ENCODE measurements at places on chromosomes 1 and 21. TPM values are rescaled to one million over a fixed set of nuclear protein-coding genes. Genes with fewer than 3 reads are reported as not detected.

DNA sequence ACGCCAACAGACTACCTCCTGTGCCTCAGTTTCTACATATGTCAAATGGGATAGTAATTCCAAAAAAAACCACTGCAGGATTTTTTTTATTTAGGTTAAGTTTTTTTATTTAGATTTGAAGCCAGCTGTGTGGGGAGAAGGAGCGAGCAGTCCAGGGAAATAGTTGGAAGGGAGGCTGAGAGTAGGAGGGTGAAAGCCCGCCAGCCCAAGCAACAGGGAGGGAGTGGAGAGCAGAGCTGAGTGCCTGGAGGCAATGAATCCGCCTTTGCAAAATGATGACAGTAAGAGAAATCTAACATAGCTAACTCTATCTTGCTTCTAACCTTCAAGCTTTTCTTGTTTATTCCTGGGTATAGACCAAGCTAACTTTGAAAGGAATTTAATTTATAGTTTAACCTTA, 15.6 kb upstream of the C1orf198 start:
- peak; percentile 58 for DNase-seq

GRCh38 chr1:194476872-194477271, 1290.5 kb upstream of the B3GALT2 start:
- peak; percentile 47 for DNase-seq

DNA sequence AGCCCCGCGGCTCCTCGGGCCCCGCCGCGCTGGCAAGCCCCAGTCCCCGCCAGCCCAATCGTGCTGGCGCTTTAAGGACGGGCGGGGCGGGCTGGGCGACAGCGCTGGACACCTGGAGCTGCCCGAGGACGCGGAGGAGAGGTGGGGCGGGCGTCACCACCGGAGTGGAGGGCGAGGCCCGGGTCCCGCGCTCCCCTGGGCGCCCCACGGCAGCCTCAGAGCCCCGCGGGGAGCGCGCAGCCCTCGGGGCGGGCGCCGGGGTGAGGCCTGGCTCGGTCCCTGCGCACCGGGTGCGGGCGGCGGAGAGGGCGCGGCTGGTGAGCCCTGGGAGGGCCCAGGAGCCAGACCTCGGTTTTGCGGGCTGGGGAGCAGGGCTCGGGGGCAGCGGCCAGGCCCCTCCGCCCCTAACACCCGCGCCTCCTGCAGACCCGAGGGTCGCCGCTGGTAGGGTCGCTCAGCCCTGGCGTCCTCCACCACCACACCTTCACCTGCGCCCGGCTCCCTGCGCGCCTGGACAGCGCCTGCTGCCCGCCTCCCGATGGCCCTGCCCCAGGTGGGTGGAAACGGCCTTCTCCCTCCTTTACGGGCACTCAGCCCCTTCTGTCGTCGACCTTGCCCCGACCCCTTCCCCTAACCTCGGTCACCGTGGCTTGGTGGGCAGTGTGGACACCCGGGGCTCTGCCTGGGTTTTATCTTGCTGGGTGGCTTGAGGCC, at the start of gene TMEM61:
Gene TMEM61, plus strand, starts transcription at position 101 of the 714 bp plus-strand sequence. Its CDS starts 438 bp downstream, at position 539.
- DNase-seq = no peak

DNA sequence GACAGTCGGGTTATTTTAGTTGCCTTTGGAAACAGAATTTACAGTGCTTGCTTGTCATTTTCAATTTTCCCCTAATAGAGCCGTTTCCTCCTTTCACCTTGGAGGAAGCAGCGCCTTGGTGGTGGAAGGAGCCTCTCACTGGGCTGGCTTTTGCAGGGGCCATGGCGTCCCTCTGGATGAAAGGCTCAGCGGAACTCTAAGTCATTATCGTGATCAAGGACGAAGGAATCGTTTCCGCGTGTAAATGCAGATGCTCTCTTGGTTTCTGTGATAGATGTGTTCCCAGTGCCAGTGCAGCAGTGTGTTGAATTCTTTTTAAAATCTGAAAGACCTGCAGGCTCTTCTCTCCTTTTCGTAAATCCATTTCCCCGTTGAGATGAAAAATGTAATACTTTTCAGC, 126.2 kb upstream of the LMO4 start:
- no peak for DNase-seq

Gene CKS1B
- 63.2 TPM for polyA plus RNA-seq

- no peak for DNase-seq
Measured at GRCh38 chr1:37840711-37841110, 18.7 kb downstream of the MTF1 start.

DNA sequence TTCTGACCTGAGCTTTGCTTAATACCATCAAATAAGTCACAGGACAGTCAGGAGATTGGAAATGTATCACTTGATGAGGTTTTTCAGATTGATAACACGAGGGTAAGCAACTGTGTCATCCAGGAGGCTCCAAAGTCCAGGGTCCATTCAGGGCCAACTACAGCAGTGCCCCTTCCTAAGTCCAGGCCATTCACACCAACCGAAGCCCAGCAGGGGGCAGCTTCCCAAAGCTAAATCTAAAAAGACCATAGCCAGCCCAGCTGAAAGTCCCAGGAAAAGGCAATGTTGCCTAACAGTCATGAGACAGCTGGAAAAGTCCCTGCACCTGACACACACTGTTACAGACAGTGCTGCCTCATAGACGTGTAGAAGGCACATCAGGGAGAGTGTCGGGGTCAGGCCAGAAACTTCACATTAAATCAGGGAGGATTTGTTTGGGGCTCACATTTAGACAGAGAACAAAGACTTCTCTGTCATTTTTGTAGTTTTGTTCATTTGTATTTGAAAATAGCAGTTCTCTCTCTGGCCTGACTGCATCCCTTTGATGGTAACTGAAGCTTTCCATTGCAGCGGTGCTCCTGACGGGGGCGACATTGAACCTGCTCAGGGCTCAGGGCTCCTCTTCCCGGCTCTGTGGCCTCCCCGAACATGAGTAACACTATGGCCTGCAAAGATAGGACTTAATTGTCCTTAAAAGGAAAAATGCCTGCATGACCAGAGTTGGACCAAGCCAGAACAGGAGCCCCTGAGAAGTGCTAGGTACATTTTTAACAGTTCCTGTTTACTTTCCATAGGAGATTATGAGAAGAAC, 200.4 kb downstream of the NRIP1 start:
- DNase-seq = no peak

DNA sequence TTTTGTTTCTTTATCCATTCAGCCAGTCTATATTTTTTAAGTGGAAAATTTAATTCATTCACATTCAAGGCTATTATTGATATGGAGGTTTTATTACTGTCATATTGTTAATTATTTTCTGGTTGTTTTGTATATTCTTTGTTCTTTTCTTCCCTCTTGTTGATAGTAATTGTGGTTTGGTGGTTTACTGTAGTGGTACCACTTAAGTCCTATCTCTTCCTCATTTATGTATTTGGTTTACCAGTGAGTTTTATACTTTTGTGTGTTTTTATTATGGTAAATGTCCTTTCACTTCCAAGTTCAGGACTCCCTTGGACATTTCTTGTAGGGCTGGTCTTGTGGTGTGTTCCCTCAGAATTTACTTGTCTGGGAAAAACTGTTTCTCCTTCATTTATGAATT, 28.1 kb upstream of the PM20D1 start:
- DNase-seq = no peak

GRCh38 chr1:107647012-107647411, 318.0 kb downstream of the VAV3 start:
- DNase-seq = no peak

Gene LCE1F
- polyA plus RNA-seq = not detected

Gene TMEM50A
- polyA plus RNA-seq = 65.8 TPM

DNA sequence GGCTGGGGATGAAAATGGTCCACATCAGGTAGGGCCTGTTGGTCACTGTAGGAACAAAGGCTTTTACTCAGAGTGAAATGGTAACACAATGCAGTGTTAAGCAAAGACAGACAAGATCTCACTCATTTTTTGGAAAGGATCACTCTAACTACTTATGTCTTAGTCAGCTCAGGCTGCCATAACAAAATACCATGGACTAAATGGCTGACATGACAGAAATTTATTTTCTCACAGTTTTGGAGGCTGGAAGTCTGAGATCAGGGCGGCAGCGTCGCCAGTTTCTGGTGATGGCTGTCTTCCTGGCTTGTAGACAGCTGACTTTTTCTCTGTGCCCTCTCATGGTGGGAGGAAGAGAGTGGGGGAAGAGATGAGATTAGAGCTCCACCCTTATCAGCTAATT, 10.2 kb upstream of the MAGI3 start:
- DNase-seq = no peak

Gene PLD5
- polyA plus RNA-seq = 1.2 TPM

DNA sequence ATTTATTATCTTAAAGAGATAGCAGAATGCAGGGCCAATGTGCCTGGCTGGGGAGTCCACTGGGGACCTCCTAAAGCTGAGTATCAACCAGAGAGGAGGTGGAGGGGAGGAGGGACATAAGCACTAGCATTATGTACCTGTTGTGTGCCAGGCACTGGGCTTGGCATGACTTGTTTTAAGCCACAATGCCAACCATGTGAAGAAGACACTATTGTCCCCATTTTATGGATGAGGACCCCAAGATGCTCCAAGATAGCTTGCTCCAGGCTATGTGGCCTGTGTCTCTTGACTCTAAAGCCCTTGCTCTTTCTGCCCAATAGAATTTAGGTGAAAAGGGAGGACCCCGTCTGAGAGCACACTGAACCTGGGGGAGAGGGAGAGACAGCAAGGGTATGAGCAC, 111.3 kb downstream of the GLIS1 start:
- no peak for DNase-seq

DNA sequence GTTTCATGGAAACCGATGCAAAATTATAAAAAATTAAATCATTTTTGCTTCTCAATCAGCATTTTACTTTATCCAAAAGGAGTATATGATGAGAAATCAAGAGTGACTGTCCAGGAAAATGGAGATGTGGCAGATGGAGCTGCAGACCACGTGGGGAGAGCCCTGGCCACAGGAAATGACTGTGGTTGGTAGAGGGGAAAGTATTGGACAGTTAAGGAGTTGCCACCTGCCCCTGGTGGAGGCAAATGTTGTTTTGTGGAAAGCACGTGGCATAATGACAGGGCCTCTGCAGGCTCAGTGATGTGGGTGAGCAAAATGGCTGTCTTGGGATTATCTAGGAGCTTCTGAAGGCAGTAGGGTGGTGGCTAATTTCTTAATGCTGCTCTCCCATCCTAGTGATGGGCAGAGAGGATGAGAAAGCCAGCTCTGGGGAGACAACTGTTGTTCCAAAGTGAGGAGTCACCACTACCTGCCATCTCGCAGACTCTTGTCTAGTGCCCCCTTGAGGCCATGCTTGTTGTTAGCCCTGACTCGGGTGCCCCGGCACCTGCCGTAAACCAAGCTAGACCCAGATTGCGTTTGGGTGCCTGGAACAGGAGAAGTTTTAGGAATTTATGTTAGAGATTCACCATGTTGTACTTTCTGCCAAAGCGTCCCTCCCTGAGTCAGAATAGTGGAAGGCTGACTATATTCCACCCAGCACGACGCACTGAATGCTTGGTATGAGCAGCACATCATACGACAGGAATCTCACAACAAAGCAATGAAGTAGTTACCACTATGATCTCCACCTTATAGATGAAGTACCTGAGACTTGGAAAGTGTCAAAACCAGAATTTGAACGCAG, 144.0 kb downstream of the ROR1 start:
- no peak for DNase-seq

DNA sequence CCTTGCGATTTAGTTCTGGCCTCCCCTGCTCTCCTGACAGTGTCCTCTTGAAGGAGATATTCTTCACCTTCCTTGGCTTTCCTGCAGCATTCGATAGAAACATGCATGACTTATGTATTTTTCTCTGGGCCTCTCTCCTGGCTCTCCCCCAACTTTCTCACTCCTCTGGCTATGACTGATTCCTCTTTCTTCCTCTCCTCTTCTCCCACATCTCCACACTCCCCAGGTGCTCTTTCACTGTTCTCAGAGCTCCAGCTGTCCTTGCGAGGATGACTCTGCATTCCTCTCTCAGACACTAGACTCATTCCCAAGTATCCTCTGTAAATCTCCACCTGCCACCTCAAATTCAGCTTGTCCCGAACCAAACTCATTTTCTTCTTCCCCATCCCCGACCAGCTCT, 18.0 kb downstream of the LRRC42 start:
- peak; percentile 45 for DNase-seq

DNA sequence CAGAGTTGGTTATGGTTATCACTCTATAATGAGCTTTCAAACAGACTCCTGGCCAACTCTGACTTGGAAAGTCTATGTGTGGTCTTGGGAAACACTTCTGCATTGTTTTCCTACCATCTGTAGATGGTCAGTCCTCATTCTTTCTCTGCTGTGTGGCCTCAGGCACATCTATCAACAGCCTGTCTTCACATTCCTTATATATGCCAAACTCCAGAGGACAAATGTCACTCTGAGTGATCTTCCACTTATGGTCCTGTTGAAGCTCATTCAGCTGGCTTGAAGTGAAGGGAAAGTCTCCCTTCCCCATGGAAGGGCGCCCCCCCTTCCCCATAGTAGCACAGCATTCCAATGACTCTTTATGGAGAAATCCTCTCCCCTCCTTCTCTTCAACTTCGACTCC, 58.7 kb downstream of the VANGL2 start:
- no peak for DNase-seq

Gene CD34
- 184 TPM for polyA plus RNA-seq

Gene RAB3B
- 0.22 TPM for polyA plus RNA-seq

Gene PRDM16
- polyA plus RNA-seq = 0.94 TPM

DNA sequence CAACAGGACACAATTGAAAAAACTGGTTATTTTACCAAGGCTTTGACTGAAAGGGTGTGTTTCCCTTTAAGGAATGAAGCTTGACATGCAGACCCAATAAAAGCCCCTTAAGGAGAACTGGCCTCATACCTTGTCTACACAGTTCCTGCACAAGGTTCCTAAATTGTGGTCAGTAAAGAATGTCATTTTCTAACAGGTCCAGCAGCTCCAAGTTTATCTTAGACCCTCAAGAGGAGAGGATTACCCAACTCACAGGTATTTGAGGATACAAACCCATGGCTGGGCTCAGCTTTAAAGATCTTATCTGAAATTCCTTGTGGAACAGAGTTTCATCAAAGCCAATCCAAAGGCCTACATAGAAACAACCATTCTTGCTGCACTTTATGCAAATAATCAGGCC, 31.4 kb upstream of the CBR3 start:
- no peak for DNase-seq

Gene DDR2
- 48.9 TPM for polyA plus RNA-seq

GRCh38 chr1:232227306-232227705, 402.6 kb downstream of the SIPA1L2 start:
- no peak for DNase-seq

- no peak for DNase-seq
Measured at GRCh38 chr1:84269306-84269705, 32.2 kb upstream of the SAMD13 start.

DNA sequence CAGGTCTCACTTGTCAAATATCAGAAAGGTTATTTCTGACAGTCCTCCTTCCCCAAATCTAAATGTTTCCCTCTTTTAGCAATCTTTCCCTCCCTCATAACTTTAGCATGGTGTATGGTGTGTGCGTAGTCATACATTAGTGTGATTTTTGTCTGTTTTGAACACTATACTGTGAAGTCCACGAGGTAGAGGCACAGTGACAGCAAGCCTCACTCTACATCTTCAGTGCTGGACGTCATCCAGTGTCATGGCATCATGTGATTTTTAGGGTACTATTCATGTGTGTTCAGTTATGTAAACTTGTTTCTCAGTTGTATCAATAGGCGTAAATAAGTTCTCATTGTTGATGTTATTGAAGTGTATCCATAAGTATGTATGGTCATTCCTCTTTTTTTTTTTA, 39.1 kb downstream of the DYRK1A start:
- no peak for DNase-seq
